ENCODE measurements at places on chromosomes 2 and 18.

DNA sequence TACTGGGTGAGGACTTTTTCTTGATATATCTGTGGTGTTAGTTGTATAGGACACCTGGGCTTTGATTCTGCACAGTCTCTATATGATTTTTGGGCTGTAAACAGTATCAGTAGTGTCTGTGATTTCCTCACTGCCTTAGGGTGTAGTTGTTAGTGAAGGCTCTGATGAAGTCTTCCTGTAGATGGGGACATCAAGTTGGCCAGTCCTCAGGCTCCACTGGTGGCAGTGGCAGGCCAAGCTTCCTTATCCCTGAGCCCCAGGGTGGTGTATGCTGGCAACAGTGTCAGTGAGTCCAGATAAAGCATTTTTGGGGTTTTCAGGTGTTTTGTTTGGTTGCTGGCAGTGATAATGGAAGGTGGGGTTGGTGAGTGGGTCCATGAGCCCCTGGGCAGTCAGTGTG lies 961.4 kb downstream of the DSC3 start:
- DNase-seq: no peak

- DNase-seq: no peak
These were observed 368.5 kb upstream of the TRIB2 start for GRCh38 chr2:12348216-12348615.

DNA sequence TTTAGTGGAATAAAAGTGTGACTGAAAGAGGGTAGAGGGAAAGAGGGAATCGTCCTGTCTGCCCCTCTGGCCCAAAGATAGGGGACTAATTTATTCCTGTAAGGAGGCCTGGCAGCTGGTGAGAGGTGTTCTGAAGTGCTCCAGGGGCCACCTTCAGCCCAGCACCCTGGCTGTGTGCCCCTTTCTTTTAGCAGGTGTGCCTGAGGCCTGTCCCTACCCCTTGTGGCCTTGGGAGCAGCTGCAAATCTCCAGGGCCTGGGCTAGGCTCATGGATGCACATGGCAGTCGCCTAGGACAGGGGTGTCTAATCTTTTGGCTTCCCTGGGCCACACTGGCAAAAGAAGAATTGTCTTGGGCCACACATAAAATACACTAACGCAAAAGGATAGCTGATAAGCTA lies 37.3 kb downstream of the FHOD3 start:
- no peak for DNase-seq

DNA sequence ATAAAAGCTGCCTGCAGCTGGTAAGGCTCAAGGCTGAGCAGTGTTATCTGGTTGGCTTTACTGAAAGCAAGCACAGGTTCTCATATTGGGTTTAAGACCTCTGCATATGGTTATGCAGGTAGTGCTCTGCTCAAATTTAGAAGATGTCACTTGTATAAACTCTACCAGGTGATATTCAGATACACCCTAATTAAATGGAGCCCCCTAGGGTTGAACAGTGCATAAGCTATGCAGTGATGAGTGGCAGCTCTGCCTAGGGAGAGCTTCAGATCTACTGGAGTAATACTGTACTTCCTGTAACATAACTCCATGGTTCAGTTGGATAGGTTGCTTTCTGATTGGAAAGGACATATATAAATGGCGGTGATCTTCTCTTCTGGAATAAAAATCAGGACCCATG lies 222.7 kb downstream of the CYRIA start:
- no peak for DNase-seq

DNA sequence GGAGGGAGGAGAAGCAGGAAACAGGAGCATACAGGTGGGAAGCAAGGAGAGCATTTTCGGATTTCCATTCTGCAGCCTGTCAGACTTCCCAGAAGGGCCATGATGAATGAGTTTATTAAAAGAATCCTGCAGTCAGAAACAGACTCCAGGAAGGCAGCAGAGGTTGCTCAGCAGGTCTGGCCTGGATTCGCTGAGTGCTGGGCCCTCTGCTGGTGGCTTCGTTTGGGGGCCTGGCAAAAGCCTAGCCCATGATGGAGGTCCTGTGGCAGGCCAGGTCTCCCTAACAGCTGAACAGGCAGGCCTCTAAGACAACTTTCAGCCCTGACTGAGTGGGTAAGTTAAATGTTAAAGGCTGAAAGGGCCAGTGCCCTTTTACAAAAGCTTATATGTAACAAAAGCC lies 108.2 kb upstream of the CAPN13 start:
- DNase-seq: peak; percentile 13

GRCh38 chr2:104945866-104946265 lies 92.0 kb downstream of the POU3F3 start:
- no peak for DNase-seq

DNA sequence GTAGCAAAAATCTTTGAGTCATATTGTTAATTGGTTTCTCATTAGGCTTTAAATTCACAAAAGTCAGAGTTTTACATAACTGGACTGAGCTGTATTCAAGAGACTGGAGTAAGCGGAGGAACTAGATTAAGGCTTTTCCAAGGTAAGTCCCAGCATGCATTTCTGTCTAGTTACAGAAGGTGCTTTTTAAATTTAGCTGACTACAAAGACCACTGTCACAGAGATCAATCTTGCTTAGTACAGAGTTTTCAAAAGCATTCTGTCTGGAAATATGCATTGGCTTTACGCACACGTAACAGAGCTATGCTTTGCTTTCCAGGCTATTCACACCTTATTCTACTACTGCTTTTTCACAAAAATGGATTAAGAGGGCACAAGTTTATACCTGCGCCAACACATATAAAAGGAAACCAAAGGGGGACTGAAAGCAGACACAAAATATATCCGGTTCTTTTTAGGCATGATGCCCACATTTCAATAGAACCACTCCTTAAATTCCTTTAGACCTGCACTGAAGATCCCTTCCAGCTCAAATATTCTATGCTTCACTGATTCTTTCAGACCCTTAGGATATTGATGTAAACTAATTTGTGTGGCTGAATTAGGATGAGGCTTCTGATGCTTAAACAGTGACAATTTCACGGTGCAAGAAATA lies 560.7 kb upstream of the CRIM1 start:
- no peak for DNase-seq

DNA sequence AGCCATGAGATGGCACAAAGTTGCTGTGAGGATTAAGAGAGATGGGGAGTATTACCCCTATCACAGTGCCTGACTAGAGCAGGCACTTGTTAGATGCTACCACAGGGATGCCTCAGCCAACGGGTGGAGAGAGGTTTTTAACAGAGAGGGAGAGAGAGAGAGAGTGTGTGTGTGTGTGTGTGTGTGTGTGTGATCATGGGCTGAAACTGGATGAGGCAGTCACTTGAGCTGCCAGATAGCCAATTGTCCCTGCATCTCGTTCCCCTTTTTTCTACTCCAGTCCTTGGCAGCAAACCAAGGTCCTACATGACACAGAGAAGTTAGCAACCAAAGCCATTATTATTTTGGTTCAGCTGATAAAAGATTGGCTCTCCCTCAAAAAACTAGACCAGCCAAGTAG lies 3.0 kb downstream of the CD8A start:
- peak; percentile 43 for DNase-seq

- DNase-seq: no peak
These were observed 565.5 kb upstream of the CHAC2 start for GRCh38 chr2:53202063-53202462.

DNA sequence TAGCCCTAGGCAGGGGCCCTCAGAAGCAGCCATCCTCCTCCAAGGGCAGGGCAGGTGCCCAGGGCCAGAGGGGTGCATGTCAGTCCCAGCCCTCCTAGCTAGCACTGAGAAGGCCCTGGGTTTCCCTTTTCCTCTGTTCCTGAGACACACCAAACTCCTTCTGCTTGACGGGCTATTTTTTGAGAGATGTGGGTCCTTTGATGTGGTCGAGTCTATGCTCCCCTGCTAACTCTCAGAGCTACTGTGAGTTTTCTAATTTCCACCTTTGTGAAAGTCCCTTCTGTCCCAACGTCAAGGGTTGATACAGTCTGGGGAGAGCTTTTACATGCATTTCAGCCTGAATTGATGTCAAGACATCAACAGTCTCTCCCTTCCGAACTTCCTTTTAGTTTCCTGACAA lies 51.4 kb downstream of the TRPM8 start:
- no peak for DNase-seq

- DNase-seq: no peak
These were observed 26.1 kb downstream of the SLC4A10 start for GRCh38 chr2:161650116-161651015.

- DNase-seq: no peak
These were observed 60.1 kb downstream of the LIMS1 start for GRCh38 chr2:108594132-108594981.

DNA sequence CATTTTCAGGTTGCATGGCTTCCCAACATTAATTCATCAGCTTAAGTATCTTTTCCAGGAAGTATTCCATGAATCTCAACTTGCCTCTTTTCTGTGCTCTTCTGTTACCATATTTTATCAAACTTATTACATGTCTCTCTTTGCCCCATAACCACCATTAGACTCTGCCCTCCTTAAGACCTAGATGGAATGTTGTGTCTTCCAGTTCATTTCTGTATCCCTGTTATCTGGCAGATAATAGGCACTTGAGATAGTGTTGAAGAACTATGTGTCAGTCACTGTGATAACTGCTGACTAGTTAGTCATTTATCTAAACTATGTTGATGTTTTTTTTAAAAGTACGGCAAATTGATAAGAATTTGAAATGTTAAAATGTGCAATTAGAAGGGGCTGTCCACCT lies 41.8 kb downstream of the GLS start:
- no peak for DNase-seq

GRCh38 chr2:239905884-239906654 lies 119.1 kb downstream of the NDUFA10 start:
- no peak for DNase-seq

DNA sequence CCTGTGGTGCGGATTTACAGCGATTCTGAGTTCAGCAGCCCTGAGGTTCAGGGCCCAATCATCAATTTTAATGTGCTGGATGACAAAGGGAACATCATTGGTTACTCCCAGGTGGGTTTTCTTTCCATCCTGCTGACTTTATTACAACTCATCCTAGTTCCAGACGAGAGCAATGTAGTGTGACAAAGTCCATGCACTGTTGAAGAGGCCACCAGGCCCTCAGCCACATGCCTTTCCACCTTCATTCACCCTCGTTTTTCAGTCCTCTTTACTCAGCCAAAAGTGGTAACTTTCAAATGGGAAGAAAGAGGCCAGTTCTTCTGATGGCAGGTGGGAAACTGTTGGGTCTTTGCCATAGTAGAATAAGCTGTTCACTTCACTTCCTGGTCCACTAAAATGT lies 17.9 kb downstream of the MOCOS start:
- no peak for DNase-seq

GRCh38 chr2:229124136-229124535 lies 147.0 kb downstream of the PID1 start:
- DNase-seq: no peak

- DNase-seq: no peak
These were observed 304.8 kb downstream of the TRIB2 start for GRCh38 chr2:13021470-13021957.

- DNase-seq: no peak
These were observed 247.0 kb downstream of the KCNH7 start for GRCh38 chr2:162591403-162592083.

DNA sequence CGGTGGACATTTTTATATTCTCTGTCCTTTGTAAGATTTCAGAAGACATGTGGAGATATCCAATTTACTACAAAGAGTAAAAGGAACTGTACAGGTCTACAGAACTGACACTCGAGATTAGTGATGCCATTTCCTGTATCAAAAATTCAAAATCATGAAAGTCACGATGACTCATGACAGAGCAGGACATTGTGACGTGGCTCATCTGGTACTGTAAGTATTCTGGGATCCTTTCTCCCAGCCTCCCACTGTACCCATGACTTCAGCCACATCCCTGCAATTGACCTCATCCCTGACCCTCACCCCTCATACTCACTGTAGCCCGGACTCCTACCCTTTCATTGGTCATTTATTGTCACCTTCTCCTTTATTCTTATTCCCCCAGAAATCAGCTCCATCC lies 736.5 kb downstream of the EPHA4 start:
- no peak for DNase-seq

DNA sequence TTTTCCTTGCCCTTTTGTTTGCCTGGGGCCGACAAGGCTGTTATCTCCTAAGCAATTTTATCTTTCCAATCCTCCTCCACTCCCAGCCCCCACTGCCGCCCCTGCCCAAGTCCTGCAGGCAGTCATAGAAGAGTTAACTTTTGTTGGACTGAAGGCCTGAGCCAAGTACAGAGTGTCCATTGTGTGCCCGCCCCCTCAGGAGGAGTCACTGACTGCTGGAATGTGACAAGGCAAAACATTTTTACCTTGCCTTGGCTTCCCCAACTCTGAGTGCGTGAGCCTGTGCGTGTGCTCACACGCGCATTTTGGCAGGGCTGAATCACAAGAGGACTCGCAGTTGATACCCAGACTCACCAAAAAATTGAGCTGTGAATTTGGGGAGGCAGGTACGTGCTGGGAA lies 16.2 kb downstream of the SETBP1 start:
- no peak for DNase-seq

DNA sequence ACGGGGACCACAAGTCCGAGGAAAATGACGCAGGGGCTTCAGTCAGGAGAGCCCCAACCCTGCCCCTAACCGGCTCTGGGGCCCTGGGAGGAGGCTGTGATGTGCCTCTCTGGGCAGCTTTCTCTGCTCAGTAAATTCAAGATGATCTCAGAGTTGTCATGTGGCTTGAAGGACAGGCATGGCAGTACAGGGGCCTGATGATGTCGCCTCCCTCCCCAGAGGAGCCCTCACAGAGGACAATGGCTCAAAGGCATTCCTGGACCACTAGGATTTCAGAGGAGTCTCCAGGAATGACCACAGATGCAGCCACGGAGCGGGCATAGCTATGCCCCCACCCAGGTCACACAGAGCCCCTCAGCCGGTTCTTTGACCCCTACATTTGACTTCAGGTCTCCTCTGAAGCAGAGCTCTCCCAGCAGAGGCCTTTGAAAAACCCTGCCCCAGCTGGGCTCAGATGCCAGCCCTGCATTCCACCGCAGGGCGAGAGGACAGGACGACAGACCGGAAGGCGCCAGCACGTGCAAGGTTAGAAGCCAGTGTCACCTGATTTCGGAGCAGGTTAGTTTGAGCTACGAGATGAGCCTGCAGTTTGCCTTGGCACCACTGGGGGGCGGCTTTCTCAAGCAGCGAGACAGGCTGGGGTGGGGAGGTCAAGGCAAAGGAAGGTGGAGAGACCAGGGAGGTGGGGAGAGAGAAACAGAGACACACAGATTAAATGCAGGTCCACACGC lies 39.2 kb downstream of the BIN1 start:
- peak; percentile 82 for DNase-seq

DNA sequence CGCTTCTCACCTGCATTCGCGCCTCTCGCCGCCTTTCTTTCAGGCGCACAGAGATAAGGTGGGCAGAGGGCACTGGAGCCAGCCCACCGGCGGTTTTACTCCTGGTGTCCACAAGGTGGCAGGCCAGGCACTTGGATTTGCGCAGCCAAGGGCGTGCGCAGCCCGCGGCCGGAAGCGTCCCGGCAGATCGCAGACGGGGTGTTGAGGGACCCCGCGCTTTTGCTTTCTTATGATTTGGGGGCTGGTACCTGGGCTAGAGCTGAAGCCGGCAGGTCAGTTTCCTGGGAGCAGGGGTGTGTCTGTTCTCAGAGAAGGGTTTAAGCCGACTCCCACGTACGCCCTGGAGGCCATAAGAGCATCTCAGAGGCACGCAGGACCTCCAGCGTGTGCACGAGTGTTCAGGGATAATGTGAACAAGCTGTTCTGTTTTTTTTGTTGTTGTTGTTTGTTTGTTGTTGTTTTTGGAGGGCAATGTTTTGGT lies 305.6 kb upstream of the CXCR4 start:
- peak; percentile 88 for DNase-seq

- no peak for DNase-seq
These were observed 787.2 kb downstream of the TSN start for GRCh38 chr2:122542646-122543045.

Measured in stimulated activated naive CD8-positive, alpha-beta T cell treated with anti-CD3 and anti-CD28 coated beads, Interleukin-15, Interleukin-2, amounts not matched to agents 100 U/mL and 50 U/mL, for 24 hours (primary cell).